CD4-positive, alpha-beta T cell treated with Interleukin-15 for 4 hours (primary cell): ENCODE measurements at places on chromosomes 13 and 19.

GRCh38 chr13:73220966-73221720, 162.3 kb downstream of the KLF5 start:
- DNase-seq, result no peak

GRCh38 chr19:49718991-49719390, 28.1 kb downstream of the CPT1C start:
- DNase-seq, result no peak

GRCh38 chr19:661427-662196, 1.4 kb downstream of the RNF126 start:
- DNase-seq, result peak; percentile 71

DNA sequence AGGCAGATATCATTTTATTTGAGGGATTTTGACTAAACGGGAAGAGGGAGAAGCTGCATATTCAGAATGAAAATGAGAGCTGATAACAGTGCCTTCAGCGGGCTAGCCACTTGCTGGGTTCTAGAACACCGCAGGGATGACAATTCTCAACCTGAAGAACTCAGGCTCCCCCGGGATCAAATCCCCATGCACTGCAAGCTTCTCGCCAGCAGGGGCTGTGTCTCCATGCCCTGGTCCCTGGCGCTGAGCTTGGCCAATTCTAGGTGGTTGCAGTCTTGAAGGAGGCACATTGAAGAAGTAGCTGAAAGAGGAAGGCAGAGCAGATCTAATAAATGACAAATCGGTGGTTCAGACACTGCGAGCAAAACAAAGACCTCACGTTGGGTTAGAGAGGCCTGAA, 128.7 kb downstream of the UQCRFS1 start:
- no peak for DNase-seq

GRCh38 chr13:30148171-30148754, 159.1 kb downstream of the KATNAL1 start:
- peak; percentile 77 for DNase-seq

GRCh38 chr13:110643768-110644421, 28.6 kb downstream of the NAXD start:
- DNase-seq, result no peak

- no peak for DNase-seq
Measured at GRCh38 chr13:35345992-35346391, 130.5 kb downstream of the MAB21L1 start.

GRCh38 chr19:53577968-53578367, 40.0 kb downstream of the ZNF331 start:
- DNase-seq, result no peak

DNA sequence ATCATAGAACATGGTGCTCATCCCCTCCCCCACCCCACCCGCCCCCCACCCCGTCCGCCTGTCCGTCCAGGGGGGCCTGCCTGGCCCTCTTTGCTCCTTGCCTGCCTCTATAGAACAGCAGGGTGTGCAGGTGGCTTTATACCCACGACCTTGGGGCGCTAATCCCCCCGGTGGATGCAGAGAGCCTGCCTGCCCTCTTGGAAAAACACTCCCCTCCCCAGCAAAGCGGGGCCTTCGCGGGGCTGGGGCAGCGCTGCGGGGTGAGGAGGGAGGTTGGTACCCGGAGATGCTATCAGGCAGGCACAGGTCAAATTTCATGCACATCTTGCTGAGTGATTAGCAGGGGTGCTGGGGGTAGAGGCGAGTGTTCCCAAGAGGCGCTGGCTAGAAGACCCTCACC, 21.9 kb downstream of the RFX1 start:
- DNase-seq, result no peak

GRCh38 chr13:85445534-85445933, 353.7 kb downstream of the SLITRK6 start:
- no peak for DNase-seq

DNA sequence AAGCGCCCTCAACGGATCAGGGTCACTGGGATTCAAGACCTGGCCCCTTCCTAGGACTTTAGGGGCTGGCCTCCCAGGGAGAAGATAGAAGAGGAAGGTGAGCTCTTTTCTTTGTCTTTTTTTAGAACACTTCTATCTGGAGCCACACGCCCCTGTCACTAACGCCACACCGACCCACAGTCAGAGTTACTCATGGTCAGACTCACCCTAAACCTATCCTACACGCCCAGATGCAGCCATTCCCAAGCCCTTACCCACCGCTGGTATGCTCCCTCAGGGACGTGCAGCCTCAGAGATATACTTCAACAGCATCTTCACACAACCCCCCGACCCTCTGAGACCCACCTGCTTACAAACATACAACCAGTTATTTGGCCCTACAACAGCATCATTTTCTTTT, 29.9 kb upstream of the MUC16 start:
- no peak for DNase-seq

- DNase-seq, result peak; percentile 41
Measured at GRCh38 chr19:56076498-56076897, 44.6 kb downstream of the ZNF787 start.

GRCh38 chr19:9132422-9132821, 5.7 kb upstream of the OR7G3 start:
- no peak for DNase-seq

DNA sequence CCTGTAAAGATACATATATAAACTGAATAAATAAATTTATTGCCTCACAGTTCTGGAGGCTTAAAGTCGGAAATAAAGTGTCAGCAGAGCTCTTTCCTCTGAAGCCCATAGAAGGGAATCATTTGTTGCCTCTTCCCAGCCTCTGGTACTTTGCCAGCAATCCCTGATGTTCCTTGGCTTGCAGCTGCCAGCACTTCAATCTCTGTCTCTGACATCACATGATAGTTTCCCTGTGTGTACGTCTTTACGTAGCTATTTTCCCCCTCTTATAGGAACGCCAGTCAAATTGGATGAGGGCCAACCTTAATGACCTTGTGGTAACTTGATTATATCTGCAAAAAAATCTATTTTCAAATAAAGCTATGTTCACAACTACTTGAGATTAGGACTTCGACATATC, 250.9 kb downstream of the LIG4 start:
- DNase-seq, result no peak

- DNase-seq, result peak; percentile 83
Measured at GRCh38 chr19:41934849-41935374, 6.7 kb upstream of the ERFL start.

DNA sequence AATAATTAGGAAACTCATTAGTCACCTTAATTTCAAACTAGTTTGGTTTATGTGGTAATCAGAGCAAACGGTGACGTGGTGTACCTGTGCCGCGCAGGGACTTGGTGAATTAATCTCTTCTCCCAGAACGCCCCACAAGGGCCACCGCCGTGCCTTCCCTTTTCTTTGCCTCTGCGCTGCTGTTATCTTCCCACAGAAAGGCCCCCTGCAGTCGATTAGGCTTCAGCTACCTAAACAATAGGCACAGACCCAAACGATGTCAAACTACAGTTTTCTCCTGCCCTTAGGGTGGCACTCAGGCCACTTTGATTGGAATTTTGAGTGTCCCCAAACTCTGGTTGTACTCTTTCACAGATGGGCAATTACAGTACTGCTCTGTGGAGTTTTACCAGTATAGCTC, 115.5 kb downstream of the GGACT start:
- DNase-seq, result no peak

GRCh38 chr19:43309466-43309865, 40.1 kb upstream of the PSG9 start:
- DNase-seq, result no peak

- DNase-seq, result no peak
Measured at GRCh38 chr19:29887442-29887855, 54.6 kb upstream of the URI1 start.

DNA sequence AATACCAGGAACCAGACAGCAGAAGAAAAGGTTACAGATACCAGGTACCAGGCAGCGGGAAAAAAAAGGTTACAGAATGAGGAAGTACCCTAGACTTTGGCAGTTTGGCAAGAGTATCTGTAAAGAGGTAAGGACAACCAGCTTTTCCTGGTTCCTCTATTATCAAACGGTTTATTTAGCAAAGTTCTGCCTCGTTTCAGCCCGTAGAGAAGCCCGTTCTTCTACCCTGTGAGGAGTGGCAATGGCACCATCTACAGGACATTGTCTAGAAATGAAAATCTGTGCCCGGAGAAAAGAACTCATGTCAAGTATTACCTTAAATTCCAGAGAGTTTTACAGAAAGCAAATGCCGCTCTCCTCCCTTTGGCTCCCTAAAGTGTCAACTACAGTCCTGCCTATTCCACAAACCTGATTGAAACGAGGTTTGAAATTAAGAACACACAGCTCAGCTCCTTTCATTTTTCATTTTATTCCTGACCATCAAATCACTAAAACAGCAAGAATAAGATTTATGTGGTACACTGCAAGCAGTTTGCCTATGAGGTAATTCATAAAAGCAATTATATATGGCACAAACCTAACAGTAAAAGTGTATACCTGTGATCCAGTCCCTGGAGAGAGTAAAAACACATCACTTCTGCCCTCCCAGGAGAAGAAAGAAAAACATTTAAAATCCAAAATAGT, 226.3 kb downstream of the SLC7A1 start:
- DNase-seq, result no peak

DNA sequence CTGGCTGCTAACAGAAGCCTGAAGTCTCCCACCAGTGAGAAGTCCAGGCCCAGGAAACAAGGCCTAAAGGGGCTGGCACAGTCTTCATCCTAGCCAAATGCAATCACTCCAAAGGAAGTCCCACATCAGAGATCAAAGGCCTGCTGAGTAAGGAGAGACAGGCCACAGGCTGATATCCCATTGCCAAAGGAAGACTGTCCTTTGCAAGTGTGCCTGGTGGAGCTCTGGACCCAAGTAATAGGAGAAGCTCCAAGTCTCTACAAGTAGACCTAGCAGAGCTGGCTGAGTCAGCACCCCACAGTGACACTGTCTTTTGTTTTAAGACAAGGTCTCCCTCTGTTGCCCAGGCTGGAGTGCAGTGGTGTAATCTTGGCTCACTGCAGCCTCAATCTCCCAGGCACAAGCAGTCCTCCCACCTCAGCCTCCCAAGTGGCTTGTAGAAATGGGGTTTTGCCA, 4.5 kb downstream of the DBP start:
- no peak for DNase-seq

DNA sequence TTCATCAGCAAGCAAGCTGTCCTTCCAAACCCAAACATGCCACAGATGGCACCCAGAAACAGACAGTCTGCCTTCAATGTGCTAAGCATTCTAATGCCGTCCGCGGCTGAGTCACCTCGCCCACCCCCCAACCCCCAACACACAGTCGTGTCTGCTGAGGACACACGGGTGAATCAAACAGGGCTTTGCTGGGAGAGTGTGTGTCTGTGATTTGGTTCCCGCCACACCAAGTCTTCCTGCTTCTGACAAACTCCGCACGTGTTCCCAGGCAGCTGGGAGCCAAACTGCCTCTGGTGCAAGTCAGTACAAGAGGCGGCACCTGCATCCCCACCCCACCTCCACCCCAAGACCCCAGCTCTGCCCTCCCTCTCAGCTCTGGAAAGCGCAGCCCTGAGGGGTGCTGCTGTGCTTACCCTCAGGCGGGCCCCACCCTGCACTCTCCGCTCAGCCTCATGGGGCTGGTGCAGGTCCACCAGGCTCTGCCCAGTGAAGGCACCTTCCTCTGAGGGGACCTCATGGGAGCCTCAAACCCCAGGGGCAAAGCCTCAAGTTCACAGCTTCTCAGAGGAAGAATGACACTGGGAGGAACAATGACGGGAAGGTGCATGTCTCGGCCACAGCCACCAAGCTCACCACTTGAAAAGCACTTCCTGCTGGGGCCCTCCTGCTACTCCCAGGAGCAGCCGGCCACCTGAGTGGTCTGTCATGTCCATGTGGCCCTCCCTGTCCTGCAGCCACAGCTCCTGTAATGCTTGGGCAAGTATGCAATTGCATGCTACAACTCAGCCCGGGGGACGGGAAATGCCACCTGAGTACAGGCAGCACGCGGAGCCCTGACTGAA, 15.0 kb upstream of the SLC35E1 start:
- DNase-seq, result peak; percentile 71

- DNase-seq, result peak; percentile 11
Measured at GRCh38 chr19:28633319-28634018, 579.5 kb downstream of the UQCRFS1 start.

- no peak for DNase-seq
Measured at GRCh38 chr13:89294115-89294867, 1623.1 kb downstream of the SLITRK5 start.

DNA sequence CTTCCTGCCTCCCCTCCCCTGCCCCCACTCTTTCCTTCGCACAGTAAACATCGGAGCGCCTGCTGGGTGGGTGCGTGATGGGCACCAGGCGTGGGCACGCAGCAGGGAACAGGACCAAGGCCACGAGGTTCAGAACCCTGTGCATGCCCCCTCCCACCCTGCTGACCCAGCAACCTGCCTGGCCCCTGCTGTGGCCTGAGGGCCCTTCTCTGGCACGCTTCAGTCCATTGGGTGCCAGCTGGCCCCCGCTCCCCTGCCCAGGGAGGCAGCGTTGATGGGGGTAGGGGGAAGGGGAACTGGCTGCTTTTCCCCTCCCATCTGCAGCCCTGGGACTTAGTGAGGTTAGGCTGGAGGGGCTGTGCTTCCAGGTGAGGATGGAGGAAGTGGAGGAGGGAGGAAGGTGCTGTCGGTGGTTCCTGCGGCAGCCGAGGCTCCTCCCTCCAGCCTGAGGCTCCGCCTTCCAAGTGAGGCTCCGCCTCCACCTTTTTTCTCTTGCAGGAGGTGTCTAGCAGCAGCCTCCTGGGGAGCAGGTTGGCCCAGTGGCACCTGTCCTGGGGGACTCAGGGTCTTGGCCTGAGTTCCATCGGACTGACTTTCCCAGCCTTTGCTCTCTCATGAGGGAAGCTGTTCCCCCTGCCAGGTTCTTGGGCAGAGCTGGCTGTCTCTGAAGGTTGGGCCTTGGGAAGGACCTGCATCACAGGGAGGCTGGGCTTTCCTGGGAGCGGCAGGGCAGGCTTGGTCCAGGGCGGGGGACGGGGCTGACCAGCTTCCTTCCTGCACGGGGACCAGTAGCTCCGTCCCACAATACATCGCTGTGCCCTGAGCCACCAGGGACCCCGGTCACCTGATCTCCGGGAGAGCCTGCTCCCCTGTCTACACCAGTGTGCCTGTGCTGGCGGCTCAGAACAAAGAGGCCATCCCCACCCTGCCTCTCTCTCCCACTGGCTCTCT, 7.3 kb downstream of the PIAS4 start:
- peak; percentile 15 for DNase-seq

DNA sequence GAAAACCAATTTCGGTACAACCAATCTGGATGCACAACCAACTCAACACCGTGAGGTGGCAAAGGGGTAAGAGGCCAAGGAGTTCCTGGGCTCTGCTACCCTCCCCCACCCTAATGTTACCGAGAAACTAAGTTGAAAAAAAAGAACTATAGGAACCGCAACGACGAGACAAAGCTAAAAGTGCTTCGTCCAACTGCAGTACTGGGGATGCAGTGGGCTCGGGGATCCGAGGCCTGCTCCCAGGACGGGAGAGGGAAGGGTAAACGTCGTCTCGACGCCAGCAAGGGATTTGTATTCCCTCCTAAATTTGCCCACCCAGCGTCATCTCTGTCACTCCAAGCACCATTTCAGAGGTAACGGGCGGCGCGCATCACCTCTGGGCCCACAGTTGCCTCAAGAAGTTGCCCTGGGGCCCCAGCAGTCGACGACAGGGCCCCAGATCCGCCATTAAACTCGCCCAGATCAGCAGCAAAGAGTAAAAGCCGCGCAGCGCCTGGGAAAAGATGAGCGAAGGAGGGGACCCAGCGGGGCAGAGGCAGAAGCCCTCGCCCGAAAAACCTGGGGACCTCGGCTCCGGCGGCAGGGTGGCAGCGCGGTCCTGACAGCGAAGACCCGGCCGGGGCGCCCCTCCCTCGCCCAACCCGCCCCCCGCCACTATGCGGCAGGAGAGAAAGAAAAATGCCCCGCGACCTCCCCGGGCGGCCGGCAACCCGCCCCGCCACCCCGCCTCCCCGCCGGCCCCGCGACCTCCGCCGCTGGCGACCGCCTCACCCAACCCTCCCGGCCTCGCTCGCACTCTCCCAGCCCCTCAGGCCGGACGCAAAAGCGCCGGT, 752 bp downstream of the ZMYM5 start:
- DNase-seq, result peak; percentile 34
